ENCODE measurements at places on chromosomes 13 and 19.
A peak's percentile ranks its signal among the peaks of the same experiment; 100 is the strongest.

DNA sequence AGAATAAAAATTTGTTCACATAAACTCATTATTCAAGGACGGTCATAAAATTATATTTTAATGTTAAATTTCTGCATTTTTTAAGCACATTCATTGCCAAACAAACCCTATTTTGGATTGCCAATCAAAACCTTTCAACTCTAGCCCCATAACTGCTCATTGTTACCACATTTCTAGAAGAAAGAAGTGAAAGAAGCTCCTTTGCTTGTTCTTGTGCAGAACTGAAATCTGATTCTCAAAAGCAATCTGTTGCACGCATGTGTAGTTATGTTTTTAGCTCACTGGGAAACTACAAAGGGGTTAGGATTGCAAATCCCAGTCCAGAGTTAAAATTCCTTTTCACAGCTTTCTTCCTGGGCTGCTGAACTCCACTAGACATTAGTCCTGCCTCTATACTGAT lies 109.5 kb upstream of the MIR17HG start:
- no peak for DNase-seq

- DNase-seq: no peak
Observed at GRCh38 chr13:109387471-109387870, 398.9 kb downstream of the IRS2 start.

DNA sequence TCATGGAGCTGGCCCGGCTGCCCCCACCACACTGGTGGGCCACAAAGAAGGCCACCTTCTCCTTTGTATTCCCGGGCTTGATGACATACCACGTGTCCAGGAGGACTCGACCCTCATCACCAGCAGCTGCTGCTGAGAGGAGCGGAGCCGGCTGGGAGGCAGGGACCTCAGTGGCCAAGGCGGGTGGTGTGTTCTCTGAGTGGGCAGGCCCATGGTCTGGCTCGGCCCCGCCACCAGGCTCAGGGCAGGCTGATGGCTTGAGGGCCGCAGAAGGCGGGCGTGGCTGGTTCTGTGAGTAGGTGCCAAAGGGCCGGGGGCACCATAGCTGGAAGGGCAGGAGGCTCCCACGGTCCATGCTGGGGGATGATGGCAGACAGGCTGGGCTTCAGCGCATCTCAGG lies 17.6 kb downstream of the FBXO46 start:
- no peak for DNase-seq

DNA sequence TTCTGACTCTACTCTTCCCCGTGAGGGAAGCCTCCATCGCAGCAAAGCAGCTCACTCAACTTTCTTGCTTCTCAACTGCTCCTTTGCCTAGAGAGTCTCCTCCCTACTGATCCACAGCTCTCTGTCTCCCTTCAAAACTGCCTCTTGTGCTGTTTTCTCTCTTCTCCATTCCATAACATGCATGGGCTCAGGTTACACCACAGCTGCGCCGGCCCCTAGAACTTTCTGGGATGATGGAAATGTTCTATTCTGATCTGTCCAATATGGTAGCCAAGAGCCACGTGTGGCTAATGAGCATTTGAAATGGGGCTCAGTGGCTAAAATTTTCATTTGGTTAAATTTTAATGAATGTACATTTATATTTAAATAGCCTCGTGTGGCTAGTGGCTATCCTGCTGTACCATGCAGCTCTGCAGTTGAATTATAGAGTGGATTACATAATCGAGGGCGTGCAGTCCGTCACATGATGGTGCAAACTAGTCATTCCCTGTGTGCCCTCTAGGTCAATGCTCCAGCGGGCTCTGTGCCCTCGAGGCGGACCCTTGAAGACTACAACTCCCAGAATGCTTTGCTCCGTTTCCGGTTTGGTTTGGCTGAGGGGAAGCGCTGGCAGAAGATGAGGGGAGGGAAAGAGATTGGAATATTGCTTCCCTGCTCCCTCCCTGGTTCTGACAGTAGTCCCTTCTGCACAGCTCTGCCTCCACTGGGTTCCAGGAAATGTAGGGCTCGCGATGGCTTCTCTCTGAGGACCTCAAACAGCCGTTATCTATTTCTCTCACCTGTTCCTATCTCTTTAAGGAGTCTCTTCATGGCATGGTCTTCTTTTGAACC lies 109.8 kb downstream of the CACNA1A start:
- peak; percentile 85 for DNase-seq

DNA sequence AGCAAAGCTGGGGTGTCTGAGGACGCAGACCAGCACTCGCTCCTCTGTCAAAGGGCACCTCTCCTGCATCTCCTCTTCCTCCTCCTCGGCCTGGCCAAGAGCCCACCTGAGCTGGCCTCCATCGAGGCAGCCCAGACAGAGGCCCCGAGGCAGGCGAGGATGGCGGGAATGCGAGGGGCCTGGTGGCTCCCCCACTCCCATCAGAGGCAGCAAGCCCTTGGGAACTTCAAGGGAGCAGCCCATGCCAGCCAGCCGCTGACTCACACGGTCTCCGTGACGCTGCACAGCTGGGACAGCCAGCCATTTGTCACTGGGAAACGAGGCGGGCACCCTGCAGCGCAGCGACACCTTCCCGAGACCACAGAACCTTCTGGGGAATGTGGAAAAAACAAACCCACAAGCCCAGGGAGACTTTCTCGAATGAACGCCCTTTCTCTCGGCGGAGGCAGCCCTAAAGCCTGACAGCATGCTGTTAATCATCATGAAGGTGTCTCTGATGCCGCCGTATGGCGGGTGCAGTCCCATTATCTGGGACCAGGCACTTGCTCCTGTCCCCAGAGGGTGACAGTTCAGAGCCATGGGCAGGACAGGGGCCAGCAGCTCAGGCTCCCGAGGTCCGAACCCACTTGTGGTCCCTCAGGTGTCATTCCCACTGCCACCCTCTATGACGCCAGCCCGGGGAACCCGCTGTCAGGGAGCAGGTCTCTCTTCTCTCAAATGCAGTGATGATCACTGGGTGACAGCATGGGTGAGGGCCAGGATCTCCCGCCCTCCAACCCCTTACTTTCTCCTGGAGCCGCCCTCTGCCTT lies 53.0 kb downstream of the PEPD start:
- peak; percentile 67 for DNase-seq

- DNase-seq: no peak
Observed at GRCh38 chr13:70098669-70099068, 9.0 kb upstream of the ATXN8OS start.

GRCh38 chr13:73465617-73465971 lies 406.8 kb downstream of the KLF5 start:
- DNase-seq: peak; percentile 64

GRCh38 chr19:35395382-35396199 lies 24.7 kb downstream of the GPR42 start:
- no peak for DNase-seq

GRCh38 chr13:56773148-56773547 lies 367.6 kb upstream of the PRR20A start:
- DNase-seq: no peak

GRCh38 chr19:41192574-41193429 lies at the start of gene CYP2S1:
Gene CYP2S1 (plus strand): TSS chr19:41193219. CDS start chr19:41193265, 46 bp downstream.
- DNase-seq: peak; percentile 14

DNA sequence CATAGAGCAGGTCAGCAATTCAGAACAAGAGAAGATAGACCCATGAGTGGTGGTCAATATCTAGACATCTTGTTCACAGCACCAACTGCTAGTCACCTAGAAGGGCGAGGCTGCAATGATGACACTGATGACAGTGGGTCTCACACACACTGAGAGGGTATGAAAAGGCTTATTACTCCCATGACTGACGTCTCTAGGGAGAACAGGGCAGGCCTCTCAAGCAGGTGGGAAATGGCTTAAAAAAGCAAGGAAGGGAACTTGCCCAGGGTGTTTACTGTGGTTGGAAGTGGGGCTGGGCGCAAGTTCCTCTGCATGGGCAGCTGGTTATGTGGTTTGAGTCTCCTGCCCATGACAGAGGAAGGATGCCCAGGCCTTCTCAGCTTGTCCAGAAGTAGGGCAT lies 33.8 kb downstream of the ZNF44 start:
- DNase-seq: no peak

GRCh38 chr13:75359266-75359665 lies 122.7 kb downstream of the TBC1D4 start:
- peak; percentile 75 for DNase-seq

DNA sequence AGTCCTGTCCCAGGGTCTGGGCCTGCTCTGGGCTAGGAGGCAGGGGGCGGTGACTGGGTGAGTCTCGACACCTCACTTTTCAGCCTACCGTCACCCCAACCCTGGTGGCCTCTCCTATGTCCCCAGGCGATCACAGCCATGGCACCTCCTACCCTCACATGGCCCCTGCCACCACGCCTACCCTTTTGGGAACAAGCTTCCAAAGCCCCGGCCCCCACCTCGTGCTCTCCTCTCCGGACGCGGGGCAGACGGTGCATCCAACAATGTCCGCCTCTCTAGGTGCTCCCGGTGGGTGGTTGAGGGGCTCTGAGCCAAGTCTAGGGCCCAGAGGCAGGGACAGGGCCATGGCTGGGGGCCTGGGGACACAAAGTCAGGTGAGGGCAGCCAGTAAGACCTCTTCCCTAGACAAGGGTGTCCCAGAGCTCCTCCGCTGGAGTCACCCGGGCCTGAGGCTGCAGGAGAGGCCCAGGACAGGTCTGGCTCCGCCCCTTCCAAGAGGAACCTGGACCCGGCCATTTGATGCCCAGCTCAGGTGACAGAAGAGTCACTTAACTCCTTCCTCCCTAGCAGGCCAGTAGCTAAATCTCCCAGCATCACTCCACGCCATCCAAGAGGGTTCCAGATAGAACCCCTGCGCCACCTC lies at the start of gene SYNE4:
SYNE4 (minus strand) TSS at position 478 of the 643 bp plus-strand sequence; CDS start at position 346, 132 bp downstream.
- no peak for DNase-seq

DNA sequence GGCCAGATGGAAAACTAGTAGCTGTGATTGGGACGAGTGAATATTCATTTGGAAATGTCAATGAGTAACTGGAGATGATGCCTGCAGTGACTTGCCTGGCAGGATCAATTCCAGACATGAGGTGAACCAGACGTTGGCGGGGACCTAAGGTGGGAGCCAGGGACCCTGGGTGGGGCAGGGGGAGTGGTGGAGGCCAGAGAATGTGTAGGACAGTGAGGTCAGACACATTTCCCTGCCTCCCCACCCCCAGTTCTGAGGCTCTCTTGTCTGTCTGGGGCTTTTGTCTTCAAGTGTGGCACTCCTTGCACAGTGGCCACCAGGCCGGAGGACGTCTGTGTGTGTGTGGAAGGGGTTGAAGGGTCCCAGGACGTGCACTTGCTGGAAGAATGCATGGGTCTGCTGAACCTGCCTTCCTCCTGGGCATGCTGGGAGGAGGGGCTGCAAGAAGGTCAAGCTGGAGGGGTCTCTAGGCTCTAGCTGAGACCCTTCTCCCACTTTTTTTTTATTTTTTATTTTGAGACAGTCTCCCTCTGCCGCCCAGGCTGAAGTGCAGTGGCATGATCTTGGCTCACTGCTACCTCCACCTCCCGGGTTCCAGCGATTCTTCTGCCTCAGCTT lies 51.6 kb downstream of the CHST8 start:
- no peak for DNase-seq

Data from fibroblast of lung (primary cell).